ENCODE measurements at places on chromosomes 3 and 15.
A peak's percentile ranks its signal among the peaks of the same experiment; 100 is the strongest.

DNA sequence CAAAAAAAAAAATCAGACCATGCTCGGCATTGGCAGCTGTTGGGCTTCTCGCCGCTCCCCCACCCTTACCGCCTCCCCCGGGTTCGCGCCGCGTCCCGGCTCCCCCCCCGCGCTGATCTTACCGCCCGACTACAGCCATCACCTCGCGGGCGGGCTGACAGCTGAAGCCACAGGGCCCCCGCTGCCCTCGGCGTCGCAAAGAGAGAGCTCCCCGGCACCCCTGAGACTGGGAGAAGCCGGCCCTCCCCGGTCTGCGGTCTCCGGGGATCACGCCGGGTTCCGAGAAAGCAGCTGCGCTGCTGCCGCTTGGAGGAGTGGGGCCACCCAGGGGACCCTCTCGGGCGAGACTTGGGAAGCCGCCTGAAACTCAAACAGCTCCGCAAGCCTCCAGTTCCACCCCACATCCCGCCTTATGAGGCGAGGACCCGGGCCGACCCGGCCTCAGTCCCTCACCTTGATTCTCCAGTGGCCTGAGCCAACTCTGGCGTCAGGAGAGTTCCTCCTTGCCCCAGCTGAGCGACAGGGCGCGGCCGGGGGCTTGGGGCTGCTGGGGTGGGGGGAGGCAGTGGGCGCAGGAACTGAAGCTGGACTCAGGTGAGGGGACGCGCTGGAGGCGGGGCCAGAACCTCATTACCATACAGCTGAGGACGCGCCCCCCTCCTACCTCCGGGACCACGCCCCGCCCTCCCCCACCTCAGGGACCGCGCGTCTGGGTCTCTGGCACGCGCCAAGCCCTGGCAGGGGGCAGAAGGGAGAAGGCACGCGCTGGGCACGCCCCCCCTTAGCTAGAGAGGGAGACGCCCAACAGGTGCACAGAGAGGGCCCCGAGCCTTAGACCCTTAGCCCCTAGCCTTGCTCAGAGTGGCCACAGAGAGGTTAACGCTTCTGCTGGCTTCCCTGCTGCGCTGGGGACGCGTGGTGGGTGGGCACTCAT is 1.0 kb upstream of the DLL4 start:
- DNase-seq: peak; percentile 39

DNA sequence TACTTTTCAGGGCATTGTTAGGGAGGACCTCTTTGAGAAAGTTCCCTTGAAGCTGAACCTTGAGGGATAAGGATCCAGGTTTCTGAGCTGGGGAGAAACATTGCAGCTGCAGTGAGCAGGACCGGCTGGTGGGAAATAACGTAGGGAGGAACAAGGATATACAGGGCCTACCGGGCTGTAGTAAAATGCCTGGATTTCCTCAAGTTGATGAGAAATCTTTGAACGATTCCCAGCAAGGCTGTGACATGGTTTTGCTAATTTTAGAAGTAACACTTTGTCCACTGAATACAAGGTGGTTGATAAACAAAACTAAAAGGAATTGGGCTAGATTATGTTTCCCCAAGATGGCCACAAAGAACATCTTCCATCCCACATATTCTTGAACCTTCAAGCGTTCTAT is 137.0 kb upstream of the AGBL1 start:
- no peak for DNase-seq

DNA sequence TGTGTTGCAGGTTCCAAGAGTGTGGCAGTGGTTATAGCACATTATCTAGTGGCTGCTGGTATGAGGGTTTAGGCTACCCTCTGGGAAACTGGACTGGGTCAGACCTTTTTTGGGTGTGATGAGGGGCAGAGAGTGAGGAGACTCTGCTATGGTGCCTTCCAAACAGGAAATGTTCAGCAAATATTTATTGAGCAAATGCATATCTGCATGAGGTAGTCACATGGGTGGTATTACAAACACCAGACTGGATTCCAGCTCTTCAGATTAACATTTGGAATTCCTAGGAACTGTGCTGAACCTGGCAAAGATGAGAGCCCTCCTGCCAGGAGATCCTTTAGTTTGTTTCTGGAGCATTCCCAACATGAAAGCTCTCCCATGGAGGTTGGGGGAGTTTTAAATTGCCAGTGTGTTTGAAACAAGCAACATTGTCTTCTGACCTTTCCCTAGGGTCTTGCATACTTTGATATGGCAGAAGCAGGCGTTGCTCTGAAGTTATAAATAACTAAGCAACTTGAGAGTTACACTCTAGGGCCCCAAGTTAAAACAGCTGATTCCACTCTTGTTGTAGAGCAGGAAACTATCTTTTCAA is 341.2 kb upstream of the C2CD4B start:
- no peak for DNase-seq

DNA sequence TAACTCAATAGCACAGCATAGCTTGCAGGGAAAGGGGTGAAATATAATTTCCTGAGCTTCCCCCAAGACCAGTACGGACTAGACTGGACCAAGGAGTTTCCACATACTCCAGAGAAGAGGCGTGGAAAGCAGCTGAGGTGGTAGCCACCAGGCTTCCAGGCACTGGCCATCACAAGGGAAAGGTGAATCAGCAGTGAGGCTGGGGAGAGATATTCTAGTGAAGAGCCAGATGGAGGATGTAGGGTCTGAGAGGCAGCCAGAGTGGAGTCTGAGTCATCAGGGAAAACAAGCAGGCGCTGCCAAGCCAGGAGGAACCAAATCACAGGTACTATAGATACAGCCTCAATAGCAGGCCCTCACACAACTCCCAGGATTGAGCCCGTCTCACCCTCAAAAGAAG is 9.6 kb upstream of the RASA2 start:
- no peak for DNase-seq

DNA sequence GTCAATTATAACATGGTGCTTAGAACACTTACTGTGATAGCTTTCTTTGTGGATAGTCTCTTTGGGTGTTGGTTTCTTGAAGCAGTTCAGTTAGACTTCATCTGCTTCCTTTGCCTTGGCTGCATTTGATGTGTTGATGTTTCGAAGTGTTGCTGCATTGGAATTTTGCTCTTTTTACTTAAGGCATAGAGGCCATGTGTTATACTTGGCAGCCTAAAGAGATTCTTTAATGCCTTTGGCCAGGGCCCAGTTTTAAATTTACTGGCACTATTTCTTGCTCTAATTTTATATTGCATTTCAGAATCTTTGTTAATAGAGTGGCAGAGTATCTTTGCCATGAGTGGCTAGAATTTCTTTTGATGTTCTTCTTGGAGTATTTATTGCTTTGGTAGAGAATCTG is 21.2 kb downstream of the NR1D2 start:
- DNase-seq: no peak

DNA sequence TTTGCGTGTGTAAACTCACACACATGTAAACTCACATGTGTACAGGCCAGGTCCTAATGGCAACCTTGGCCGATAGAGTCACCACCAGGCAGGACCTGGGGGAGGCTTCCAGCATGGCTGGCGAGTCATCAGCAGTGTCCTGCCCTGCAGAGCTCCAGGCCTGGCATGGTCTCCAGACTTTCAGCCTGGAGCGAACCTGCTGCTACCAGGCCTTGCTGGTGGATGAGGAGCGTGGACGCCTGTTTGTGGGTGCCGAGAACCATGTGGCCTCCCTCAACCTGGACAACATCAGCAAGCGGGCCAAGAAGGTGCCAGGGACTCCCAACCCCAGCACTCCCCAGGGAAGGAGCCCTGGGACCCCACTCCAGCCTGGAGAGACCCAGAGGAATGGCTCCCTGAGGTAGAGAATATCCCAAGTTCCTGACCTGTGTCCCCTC is 1.0 kb downstream of the SEMA3B start:
- DNase-seq: no peak
